ENCODE measurements at places on chromosomes 5 and 9.

GRCh38 chr5:98510143-98510985, 263.1 kb upstream of the RGMB start:
- peak; percentile 39 for DNase-seq

DNA sequence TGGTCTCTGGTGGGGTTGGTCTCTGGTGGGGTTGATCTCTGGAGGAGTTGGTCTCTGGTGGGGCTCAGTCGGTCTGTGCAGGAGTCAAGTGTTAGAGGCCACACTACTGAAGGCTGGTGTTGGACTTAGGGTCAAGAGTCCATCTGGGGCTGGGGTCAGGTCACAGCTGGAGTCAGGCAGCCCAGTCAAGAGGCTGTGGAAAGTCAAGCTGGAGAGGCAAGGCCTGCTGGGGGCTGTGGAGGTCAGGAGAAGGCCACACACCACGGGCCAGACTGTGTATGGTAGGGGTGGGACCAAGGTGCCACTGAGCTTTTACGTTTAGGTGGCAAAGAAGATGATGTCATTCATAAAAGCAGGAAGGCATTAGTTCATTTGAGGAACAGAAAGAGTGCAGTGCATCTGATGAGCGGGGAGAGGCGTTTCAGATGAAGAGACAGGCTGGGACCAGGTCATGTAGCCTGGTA, 16.7 kb upstream of the CD74 start:
- DNase-seq, result no peak

GRCh38 chr5:131622633-131623032, 12.4 kb downstream of the RAPGEF6 start:
- peak; percentile 45 for DNase-seq

DNA sequence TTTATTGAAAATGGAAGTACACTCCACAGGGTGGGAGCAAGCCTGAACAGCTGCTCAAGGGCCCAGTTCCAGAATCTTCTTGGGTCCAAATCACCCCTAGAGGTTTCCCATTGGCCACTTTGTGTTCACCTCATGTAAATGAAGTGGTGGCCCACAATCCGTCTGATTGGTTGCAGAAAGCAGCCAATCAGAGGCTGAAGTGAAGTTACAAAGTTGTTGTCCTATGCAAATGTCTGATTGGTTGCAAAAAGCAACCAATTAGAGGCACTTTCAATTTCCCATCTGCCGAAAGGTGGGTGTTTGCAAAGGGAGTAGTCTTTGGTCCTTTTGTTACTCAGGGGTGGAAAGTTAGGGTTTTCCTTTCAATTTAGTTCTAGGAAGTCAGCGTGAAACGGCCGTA, 8.8 kb downstream of the TMEM171 start:
- DNase-seq, result no peak

GRCh38 chr9:133132174-133132573, 11.1 kb upstream of the RALGDS start:
- no peak for DNase-seq

GRCh38 chr5:77426670-77427069, 65.4 kb downstream of the WDR41 start:
- peak; percentile 60 for DNase-seq

GRCh38 chr5:158027806-158028775, 169.1 kb upstream of the CLINT1 start:
- DNase-seq, result no peak

- no peak for DNase-seq
Measured at GRCh38 chr9:136648751-136649150, 14.0 kb upstream of the EGFL7 start.

- DNase-seq, result no peak
Measured at GRCh38 chr5:151128817-151129216, 28.8 kb downstream of the ANXA6 start.

DNA sequence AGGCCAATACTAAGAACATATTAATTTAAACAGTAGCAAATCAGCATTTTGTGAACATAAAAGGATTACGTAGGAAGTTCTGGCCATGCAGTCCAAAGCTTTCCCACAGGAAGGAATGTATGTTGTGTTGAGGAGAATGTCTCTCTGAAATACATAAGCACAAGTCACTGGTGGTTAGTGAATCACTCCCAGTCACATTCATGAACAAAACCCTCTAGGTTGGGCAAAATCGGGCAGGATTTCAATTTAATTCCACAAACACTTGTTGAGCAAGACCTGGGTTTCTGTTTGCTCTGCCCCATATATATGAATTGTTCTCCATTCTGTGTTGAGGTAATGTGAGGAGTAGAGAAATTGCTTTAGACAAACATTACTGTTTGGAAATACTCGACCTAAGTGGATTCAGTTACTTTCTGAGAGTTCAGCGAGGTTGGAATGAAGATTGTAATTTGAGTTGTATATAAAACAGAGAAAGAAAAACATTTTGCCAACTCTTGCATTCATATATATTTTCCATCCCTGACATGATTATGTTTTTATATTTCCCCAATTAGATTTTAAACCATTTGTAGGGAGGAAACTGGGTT, 127.6 kb upstream of the RPS23 start:
- DNase-seq, result peak; percentile 100

- DNase-seq, result peak; percentile 22
Measured at GRCh38 chr5:156254196-156254595, 72.8 kb upstream of the SGCD start.

DNA sequence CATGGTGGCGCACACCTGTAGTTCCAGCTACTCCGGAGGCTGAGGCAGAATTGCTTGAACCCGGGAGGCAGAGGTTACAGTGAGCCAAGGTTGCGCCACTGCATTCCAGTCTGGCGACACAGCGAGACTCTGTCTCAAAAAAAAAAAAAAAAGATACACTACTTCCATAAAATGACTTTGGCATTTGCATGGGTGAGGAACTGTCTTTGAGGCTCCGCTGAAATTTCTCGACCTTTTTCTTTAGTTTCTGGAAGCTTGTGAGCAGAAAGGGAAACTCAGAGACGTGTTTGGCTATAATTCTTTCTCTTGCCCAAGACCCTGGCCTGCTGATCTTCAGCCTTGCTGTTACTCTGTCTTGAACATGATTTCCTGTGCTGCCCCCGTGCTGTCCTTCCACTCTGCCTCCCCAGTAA, 37.3 kb downstream of the SPIN1 start:
- DNase-seq, result peak; percentile 18

DNA sequence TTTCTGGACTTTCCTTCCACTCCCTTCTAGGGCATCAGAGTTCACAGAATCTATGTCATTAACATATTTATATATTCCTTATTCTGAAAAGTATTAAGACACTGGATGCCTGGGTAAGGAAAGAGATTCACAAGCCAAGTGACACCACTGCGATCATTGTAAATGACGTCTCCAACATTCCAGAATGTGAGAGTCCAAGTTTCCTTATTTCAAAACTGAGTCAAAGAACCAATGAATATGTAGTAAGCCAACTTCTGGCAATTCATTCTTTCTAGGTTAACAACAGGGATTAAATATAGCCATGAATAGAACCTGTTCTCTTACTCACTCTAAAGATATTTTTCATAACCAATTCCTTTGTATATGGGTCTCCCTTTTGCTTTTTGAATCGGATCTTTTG, 18.1 kb downstream of the RAI14 start:
- DNase-seq, result peak; percentile 96

DNA sequence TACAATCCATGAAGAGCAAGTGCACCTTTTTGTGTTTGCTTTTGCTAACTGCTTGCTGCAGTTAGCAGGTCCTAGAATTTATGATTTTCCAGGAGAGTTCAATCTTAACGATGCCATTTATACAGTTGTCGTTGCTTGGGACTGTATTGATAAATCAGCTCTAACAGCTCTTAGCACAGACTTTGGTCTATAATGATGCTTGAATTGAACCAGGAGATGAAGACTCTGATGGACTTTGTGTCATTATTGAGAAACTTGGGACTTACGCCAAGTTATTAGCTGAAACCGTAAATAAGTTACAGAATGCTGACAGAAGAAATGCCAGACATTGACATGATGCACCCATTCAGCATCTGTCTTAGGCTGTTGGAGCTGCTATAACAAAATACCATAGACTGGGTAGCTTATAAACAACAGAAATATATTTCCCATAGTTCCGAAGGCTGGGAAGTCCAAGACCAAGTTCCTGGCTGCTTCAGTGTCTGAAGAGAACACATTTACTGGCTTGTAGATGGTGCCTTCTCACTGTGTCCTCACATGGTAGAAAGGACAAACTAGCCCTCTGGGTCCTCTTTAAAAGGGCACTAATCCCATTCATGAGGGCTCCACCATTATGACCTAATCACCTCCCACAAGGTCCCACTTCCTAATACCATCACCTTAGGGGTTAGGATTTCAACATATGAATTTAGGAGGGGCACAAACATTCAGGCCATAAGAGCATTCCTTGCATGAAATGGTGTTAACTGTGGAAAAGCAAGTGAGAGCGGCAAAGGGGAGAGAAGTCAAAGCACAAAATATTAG, 17.6 kb downstream of the GLRX start:
- no peak for DNase-seq

- no peak for DNase-seq
Measured at GRCh38 chr5:126046846-126047571, 376.2 kb upstream of the GRAMD2B start.

GRCh38 chr5:158514319-158514985, 585.3 kb downstream of the EBF1 start:
- peak; percentile 77 for DNase-seq

- no peak for DNase-seq
Measured at GRCh38 chr5:125604104-125604503, 819.1 kb upstream of the GRAMD2B start.

- DNase-seq, result peak; percentile 64
Measured at GRCh38 chr5:122870219-122870856, 24.9 kb downstream of the SNX24 start.

GRCh38 chr5:148418511-148418910, 34.8 kb downstream of the FBXO38 start:
- no peak for DNase-seq

GRCh38 chr9:105421154-105421553, 26.7 kb upstream of the FSD1L start:
- DNase-seq, result no peak

- DNase-seq, result no peak
Measured at GRCh38 chr5:159310511-159310910, 19.8 kb downstream of the IL12B start.

- peak; percentile 96 for DNase-seq
Measured at GRCh38 chr5:169302491-169303118, 1.7 kb upstream of the SLIT3 start.

DNA sequence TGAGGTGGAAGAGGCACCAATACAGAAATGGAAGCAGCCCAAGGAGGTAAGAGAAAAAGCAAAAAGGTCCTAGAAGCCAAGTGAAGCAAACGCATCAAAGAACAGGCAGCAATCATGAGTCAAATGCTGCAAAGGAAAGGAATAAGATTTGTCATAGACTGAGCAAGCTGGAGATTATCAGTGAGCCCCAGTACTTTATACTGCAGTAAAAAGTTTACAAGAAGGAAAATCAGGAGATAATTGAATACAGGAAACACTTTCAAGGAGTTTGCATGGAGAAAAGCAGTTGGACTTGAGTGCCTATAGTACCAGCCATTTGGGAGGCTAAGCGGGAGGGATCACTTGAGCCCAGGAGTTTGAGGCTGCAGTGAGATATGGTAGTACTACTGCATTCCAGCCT, 7.2 kb upstream of the HAVCR1 start:
- DNase-seq, result no peak

- DNase-seq, result no peak
Measured at GRCh38 chr5:119752921-119753886, 123.8 kb downstream of the FAM170A start.

- DNase-seq, result no peak
Measured at GRCh38 chr9:2966565-2967300, 122.8 kb upstream of the PUM3 start.

DNA sequence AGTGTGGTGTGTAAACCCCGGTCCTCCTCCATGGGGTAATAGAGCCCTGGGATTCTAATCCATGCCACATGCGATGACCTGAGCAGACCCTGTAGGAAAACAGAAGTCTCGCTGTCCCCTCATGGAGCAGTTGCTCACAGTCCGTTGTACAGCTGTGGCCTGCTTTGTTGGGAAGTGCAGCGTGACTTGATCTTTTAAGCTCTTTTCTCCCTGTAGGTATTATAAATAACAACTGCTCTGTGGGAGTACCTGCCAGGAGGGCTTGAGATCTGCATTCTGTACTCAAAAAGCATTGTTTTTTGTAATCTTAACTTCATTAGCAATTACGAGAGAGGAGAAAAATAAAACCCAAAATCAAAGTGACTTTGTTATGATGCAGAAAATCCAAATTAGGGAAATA, 17.3 kb downstream of the MEGF10 start:
- no peak for DNase-seq

DNA sequence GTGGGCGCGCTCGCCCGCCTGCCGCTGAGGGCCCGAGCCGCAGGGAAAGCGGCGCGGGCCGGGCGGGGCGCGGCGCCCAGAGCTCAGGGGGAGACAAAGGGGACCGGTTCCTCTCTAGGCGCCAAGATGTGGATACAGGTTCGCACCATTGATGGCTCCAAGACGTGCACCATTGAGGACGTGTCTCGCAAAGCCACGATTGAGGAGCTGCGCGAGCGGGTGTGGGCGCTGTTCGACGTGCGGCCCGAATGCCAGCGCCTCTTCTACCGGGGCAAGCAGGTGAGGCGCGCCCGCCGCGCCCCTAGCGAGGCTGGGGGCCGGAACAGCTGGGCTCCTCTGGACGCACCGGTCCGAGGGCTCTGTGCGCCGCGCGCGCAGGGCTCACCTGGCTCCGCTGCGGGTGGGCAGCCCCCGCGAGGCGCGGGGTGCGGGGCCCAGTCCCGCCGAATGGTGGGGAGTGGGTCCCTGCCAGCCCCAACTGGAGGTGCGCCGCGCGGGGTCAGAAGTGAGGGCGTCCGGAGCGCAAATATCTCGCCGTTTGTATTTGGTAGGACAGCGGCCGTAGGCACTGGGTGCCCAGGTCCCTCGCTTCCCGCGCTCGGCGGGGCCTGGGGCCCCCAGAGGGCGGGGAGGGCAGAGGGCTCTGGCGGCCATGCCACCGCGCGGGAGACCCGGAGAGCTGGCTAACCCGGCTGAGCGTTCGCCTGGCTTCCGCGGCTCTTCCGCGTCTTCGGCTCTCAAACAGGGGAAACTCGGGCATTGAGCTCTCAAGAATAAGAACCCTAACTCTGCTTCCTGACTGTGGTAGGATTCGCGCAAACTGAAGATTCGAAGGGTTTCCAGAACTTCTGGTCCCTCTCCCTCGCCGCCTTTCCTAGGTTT, 607 bp downstream of the UHRF2 start:
- DNase-seq, result peak; percentile 10

DNA sequence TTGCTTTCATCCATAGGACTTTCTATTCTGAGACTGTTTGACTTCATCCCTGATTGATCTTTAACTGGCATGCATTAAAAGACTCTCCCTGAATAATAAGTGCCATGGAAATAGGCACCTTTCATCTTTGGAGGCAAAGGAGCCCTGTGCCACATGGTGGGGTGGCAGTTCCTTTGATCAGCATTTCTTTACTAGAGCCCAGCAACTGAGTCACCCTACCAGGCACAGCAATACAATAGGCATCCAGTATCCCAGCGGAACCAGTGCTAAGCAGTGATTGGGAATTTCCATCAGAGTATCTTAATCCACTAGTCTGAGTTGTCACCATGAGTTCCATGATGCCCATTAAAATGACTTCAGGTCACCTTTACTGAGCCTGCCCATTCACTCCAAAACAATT, 476.1 kb upstream of the MPDZ start:
- DNase-seq, result no peak

DNA sequence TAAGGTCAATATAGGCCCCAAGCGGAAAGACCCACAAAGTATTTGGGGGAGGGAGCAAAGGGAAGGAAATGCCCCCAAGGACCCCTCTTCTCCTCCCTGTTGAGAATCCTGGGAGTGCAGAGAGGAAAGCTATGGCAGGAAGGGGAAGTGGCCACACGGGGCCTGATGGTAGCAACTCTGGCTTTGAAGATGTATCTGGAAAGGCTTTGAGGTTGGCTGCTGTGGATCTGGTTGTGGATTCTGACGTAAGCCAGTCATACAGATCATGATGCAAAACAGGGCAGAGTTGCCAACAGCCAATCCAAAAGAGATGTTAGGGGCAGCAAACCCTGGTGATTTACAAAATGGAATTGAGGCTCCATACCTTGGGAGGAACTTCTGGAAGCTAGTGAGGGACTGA, 108.8 kb downstream of the PRKACG start:
- DNase-seq, result no peak

Measured in AG10803 (cell line).